ENCODE measurements at places on chromosomes 3 and 15.
A peak's percentile ranks its signal among the peaks of the same experiment; 100 is the strongest.

DNA sequence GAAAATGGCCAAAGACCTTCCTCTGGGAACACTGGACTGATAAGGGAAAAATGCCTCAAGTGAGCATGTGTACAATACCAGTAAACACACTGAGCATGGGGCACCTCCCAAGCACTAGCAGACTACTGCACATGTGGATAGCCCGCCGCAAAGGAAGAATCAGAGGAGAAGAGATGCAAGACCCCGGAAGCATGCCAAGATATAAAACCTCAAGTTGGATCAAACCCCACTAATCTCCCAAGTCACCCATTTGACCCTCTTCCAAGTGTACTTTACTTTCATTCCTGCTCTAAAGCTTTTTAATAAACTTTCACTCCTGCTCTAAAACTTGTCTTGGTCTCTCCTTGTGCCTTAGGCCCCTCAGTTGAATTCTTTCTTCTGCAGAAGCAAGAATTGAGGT is 121.1 kb upstream of the PLAAT1 start:
- DNase-seq, result no peak

DNA sequence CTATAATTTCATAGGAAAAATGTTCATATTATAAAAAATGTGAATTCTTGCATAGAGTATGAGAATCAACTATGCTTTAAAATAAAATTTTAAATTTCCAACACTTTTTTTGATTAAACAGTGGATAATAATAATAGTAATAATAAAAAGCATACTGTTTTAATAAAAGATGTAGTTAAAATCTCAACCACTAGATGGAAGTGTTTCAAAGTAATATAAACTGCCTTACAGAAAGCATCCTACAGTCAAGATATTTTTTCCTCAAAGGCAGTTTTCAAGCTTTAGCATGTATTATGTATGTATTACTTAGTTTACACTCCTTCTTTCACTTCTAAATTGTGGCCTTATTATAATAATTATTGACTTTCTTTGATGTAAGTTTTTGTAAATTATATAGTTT is 217.5 kb downstream of the CHL1 start:
- DNase-seq, result peak; percentile 5

- no peak for DNase-seq
Measured at GRCh38 chr3:60080648-60081047, 1030.8 kb upstream of the CFAP20DC start.

- no peak for DNase-seq
Measured at GRCh38 chr15:92155934-92156333, 237.7 kb upstream of the ST8SIA2 start.

GRCh38 chr3:134445636-134446035 is 40.1 kb downstream of the ANAPC13 start:
- peak; percentile 69 for DNase-seq

GRCh38 chr15:68431792-68432401 is at the start of gene ITGA11:
ITGA11 (minus strand) TSS chr15:68432163; CDS start chr15:68432066, 97 bp downstream.
- DNase-seq, result peak; percentile 82

DNA sequence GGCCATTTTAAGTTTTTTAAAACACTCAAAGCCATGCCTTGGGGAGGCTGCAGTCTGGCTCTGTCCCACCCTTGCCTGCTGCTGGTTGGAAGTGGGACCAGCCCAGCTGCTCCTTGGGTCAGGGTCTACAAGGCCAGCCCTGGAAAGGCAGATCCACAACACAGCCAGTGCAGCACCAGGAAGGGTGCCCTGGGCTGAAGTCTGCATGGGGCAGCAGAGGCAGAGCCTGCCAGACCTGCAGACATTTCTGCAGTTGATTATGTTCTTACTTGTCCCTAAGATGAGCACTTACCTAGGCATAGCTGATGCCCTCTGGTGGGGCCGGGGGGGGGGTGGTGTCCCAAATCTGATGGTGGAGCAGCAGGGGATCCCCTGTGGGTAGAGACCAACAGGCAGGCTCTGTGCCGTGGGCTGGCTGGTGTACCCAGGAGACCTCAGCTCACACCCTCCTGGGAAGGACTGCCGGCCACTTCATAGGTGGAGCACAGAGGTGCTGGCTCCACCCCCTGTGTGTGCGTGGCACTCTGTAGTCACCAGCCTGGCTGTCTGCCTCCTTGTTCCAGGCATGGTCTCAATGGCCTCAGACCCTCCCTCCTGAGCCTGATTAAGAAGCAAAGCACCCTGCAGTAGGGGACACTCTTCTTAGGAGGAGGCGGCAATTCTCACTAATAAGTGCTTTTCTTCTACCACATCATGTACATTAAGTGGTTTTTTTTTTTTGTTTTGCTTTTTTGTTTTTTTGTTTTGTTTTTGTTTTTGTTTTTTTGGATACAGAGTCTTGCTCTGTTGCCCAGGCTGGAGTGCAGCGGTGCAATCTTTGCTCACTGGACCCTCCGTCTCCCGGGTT is 97.4 kb upstream of the KLF13 start:
- no peak for DNase-seq

DNA sequence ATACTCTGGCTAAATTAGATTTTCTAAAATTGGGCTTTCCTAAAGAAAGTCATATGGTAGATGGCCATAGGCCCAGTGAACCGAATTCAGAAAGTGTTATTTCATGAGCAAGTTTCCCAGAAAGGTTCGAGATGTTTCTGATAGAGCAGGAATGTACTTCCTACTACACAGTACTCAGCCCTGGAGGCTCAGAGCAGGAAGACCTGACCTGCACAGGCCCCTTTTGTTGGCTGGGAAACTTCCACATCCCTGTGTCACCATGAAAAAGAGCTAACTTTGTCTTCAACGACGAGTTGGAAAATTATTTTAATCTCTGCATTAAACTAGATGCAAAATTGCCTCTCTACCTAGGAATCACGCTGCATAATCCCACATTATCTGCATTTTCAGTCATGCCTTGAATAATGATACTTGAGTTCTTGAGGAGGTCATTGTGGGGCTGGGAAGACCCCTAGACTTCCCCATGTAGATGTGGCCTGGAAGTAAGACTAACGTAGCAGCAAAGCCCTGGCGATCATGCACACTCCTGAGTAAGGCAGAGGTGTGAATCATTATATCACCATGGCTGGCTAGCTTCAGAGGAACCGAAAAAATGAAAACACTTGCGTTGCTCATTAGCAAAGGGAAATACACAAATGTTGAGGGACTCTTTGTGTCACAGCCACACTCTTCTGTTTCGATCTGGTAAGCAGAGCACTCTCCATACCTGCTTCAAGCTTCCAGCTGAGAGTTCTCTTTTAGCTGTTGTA is 47.1 kb downstream of the CMTM7 start:
- DNase-seq, result no peak

DNA sequence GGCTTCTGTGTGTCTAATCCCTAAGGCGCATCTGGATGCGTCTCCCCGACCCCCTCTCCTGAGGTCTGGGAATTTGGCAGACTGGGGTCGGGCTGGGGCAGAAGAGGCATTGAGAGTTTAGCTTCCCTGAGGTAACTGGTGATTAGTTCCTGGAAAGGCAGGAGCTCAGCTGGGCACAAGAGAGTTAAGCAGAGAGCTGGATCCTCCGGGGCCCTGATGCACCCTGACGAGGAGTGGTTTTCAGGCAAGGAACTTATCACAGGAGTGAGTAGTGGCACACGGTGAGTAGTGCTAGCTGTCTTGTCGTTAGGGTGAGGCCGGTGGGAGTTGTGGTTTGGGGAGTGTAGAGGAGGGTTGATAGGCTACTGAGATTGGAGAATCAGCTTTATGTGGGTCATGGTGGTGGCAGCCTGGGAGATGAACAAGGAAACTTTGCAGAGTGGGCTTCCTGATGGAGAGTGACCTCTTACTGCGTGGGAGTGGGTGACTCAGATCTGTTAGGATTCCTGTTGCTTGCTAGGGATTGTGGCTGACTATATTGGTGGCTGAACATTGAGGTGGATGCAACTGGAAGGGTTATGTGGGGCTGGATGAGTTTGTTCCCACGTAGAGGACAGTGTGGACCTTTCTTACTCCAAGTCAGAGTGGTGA is 897 bp downstream of the RAD54L2 start:
- DNase-seq, result peak; percentile 57

DNA sequence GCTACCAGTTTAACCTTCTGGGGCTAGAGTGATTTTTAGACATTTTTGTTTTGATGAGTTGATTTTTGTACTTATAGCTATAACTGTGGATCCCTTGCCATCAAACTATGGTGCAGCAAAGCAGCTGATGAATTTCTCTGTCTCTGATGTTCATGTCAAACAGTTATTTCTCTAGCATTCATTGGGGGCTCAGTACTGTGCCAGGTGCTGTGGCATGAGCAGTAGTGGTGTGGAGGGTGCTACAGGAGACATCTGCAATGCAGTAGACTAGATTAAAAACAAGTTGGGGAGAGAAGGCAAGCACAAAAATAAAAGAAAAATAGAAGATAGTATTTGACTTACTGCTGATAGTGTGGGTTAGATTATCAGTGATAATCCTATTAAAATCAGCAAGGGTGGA is 95.3 kb downstream of the AKAP13 start:
- DNase-seq, result no peak

GRCh38 chr3:42216931-42217333 is 49.1 kb downstream of the CCK start:
- DNase-seq, result peak; percentile 86

- DNase-seq, result peak; percentile 62
Measured at GRCh38 chr3:194572944-194573491, 60.2 kb downstream of the TMEM44 start.

DNA sequence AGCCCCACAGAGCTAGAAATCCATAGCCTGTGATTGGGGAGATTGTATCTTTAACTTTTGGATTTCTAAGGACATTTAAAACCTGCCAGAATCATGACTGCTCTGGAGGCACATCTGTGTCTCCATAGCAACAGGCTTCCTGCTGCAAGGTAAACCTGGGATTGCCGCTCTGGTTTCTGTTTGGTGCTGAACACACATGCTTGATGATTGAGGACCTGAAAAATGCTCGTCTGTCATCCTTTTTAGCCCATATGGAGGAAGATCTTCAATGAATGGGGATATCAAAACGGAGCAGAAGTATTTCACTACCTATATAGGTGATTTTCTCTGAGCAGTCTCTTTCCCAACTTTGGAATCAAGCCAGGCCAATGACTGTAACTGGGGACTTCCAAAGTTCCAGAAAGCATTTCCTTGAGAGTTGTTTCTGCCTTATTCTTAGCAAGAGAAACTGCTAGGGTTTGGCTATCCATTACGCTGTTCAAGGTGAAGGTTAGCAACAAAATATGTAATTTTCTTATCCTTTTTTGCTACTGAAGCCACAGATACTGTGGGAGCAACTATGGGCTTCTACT is 96.5 kb upstream of the TNIK start:
- no peak for DNase-seq

- no peak for DNase-seq
Measured at GRCh38 chr3:62375655-62376453, 2.5 kb upstream of the FEZF2 start.

- no peak for DNase-seq
Measured at GRCh38 chr15:83651541-83651940, 2.4 kb upstream of the ADAMTSL3 start.

DNA sequence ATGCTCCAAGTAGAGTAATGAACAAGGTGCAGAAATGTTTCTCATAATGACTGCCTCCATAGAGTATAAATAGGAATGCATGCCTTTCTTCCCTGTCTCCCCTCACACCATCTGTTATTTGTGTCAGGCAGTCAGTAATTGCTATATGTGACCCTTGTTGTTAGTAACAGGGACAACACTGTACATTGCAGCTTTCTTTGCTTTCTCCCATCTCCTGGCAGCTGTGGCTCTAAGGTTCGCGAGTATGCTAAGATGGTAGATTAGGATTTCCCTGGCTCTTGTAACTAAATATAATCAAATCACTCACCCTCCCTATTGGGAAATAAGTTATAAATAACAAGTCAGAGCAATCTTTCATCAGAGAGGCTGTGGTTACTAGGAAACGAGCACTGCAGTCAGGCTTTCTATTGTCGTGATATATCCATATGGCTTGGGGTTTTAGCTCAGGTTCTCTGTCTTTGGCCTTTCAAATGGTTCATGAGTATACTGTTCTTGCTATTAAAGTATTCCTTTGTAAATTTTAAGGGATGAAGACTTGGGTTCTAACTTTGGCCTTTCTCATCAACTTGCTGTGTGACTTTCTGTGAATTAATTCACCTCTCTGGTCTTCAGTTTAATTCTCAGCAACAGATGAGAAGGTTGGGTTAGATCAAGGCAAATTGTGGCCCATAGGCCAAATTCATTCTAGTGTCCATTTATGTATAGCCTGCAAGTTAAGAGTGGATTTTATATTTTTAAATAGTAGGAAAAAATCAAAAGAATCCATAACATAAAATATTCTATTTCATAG is 8.1 kb upstream of the MINDY4B start:
- no peak for DNase-seq

- DNase-seq, result no peak
Measured at GRCh38 chr3:50466177-50466576, 37.3 kb downstream of the CACNA2D2 start.

- peak; percentile 15 for DNase-seq
Measured at GRCh38 chr3:5239602-5240001, 52.1 kb downstream of the EDEM1 start.

- DNase-seq, result no peak
Measured at GRCh38 chr15:98891301-98891700, 116.3 kb downstream of the PGPEP1L start.

DNA sequence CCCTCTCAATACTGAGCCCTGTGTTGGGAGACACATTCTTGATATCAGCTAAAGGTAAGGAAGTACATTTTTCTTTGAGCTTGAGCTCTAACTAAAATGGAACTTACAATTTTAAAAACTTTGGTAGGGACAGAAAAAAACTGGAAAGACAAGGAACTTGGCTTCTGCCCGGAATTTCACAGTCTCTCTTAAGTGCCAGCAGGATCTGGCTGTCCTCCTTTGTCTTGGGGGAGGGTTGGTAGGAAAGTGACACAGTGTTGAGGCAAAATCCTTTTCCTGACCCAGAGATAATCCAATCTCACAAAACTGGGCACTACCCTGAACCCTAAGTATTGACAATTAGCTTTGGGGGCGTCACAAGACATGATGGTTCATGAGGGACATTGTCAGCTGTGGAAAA is 45.3 kb downstream of the ZPLD1 start:
- no peak for DNase-seq

DNA sequence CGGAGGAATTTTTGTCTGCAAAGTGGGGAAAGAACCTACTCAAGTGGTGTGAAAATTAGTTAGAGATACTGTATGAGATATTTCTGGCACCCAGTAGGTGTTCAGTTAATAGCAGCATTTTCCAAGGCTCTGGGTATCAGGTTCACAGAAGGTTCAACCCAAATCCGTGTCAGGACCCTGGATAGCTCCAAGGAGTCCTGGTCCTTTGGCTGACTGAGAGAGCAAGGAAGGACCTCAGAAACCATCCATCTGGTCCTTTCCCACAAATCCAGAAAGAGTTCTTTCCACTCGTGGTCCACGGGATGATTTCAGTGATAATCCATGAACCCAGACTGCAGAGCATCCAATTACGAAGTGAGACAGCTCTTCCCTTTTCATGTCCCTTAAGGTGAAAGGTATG is 51.4 kb downstream of the SLC6A11 start:
- DNase-seq, result peak; percentile 19
